ENCODE measurements at places on chromosomes 4 and X. TPM values are rescaled to one million over a fixed set of nuclear protein-coding genes. Genes with fewer than 3 reads are reported as not detected.
A peak's percentile ranks its signal among the peaks of the same experiment; 100 is the strongest.

- peak; percentile 47 for DNase-seq
Observed at GRCh38 chrX:349196-349595, 30.6 kb upstream of the GTPBP6 start.

DNA sequence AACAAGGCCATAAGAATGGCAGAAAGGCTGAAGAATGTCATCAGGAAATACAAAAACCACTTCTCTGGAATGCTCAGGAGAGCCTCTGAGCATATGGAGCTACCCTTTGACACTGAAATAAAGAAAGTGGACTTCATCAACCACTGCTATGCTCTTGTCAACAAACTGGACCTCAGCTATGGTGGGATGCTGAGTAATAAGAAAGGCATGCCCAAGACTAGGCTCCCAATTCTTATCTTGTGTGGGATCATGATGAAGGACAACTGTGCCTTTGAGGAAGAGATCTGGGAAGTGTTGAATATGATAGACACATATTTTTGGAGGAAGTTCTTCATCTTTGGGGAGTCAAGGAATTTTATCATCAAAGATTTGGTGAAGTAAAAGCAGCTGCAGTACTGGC, 86.9 kb upstream of the MAGEB16 start:
- no peak for DNase-seq

- no peak for DNase-seq
Observed at GRCh38 chrX:11429538-11430085, 136.4 kb downstream of the AMELX start.

GRCh38 chrX:54926978-54927377, 6.4 kb downstream of the TRO start:
- no peak for DNase-seq

GRCh38 chr4:147830987-147831386, 99.1 kb downstream of the ARHGAP10 start:
- DNase-seq: no peak

- no peak for DNase-seq
Observed at GRCh38 chr4:37383579-37384229, 139.2 kb downstream of the NWD2 start.

DNA sequence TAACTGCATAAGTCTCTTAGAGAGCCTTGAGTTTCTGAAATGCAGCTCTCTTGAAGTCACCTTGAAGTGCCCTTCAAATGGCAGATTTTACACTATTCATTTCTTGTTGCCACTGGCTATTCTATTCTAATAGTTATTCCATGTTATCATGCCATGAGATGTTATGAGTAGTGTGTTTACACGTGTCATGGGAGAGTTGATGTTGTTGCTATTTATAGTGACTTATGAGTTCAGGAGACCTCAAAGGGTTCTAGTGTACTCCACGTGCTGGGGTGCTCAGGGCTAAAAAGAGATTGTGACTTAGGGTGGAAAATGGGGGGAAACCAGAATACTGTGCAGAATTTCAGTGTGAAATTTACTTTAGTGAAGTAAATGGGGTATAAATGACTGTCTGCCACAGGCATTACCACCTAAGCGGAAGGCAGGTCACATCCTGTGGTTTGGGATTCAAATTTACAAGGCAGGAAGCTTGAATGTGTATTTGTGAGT, 77.1 kb upstream of the SLC4A4 start:
- no peak for DNase-seq

DNA sequence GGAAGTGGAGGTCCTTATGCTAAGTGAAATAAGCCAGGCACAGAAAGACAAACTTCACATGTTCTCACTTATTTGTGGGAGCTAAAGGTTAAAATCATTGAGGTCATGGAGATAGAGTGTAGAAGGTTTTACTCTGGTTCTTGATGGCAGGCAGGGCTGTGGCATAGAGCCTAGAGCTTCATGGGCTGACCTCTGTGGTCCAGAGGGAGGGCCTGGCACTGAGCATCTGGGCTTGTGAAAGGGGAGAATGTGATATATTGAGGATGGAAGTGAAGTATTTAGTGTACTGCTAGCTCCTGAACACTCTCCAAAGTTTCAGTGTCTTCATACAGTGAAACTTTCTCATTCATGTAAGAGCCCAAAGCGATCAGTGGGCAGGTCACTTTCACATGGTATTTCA, 71.3 kb upstream of the ANXA3 start:
- no peak for DNase-seq

DNA sequence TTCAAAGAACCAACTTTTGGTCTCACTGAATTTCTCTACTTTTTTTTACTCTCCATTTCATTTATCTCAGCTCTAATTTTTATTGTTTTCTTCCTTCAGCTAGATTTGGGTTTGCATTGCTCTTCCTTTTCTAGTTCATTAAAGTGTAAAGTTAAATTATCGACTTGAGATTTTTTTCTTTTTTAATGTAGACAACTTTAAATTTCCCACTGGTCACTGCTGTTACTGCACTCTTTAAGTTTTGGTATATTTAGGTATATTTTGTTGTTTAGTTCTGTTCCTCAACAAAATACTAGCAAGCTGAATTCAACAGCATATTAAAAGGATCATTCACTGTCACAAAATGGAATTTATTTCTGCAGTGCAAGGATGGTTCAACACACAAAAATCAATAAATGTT, 572.0 kb upstream of the DIAPH2 start:
- no peak for DNase-seq

DNA sequence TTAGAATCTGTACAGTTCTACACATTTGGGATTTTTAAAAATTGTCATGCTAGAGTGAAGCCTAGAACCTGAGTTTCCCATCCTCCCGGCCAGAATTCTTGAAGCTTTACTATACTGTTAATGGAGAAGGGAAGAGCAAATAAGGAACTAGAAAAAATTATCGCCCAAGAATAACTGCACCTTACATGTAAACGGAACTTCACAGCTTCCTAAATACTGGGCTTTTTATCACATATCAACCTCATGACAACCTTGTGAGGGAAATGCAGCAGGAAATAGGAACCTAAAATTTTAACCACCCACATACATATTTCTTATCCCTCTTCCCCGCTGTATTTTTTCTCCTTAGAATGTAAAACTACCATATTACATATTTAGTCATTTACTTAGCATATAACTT, 19.3 kb downstream of the ARHGEF9 start:
- no peak for DNase-seq

DNA sequence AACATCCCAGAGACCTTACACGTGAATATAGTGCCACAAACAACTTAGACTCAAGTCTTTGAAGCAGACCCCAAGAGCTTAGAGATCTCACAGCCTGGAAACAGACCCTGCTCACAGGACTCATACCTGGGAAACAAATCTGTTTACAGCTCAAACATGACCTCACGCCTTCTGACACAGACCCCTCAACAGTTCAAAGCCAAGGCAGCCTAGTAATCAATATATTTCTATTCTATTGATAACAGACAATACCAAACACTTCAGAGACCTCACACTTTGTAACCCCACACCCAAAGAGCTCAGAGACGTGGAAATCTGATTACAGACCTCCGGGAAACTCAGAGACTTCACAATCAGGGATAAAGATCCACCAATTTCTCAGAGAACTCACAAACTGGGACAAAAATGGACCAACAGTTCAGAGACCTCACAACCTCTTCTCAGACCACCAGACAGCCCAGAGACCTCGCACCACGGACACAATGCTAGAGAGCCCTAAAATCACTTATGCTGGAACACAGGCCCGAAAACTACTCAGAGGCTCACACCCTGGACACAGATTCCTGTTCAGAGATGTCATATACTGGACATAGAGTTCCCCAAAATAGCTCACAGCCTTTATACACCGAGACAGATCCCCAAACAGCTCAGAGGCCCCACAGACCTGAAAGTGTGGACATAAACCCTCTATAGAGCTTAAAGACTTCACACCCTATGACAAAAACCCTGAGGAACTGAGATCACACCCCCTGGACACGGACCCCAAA, 14.8 kb downstream of the SUV39H1 start:
- no peak for DNase-seq

GRCh38 chr4:158130204-158130603, 42.6 kb downstream of the GASK1B start:
- DNase-seq: no peak

DNA sequence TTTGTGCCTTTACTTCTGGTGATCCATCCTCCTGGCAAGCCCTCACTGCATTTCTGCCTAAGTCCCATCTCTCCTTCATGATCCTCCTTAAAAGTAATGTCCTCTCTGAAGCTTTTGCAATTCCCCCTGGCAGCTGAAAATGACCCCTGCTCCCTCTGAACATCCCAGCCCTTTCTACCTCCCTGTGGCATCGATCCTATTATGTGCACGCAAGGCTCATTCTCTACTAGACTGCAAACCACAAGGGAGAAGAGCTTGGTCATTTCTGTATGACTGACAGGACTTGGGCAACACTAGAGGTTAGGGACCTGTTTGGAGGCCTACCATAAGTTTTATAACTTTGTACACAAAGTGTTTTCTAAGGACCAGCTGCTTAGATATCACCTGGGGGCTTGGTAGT, 50.8 kb upstream of the RAP2C start:
- no peak for DNase-seq

DNA sequence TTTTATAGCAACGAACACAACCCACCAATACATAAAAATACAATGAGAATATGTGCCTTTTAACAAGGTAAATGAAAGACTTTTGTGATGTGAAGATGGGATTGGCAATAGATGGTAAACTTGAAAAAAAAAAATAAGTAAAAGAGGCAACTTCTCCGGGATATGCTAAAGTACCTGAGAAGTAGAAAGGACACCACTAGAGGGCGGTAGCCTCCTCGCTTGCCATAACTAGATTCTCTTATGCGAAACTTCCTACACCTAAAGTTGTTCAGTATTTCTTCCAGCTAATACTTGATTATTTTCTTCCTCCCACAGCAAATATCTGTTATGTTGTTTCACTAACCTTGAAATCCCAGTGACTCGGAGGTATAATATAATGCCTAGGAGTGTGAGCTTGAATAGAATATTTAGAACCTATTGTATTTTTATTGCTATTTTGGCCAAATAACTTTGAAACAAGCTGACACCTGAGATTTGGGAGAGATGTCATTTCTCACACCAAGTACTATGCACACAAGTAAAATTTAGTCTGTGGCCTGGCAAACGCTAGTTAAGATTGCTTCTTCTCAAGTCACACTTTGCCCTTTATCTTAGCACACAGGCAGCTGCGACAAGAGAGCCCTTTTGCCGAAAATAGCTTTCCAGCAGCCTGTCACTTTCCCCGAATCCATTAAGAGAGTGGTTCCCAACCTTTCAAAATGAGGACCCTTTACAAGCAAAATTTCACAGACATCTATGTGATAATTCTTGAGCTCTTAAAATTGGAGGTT, 44.9 kb upstream of the PDLIM5 start:
- DNase-seq: peak; percentile 89

DNA sequence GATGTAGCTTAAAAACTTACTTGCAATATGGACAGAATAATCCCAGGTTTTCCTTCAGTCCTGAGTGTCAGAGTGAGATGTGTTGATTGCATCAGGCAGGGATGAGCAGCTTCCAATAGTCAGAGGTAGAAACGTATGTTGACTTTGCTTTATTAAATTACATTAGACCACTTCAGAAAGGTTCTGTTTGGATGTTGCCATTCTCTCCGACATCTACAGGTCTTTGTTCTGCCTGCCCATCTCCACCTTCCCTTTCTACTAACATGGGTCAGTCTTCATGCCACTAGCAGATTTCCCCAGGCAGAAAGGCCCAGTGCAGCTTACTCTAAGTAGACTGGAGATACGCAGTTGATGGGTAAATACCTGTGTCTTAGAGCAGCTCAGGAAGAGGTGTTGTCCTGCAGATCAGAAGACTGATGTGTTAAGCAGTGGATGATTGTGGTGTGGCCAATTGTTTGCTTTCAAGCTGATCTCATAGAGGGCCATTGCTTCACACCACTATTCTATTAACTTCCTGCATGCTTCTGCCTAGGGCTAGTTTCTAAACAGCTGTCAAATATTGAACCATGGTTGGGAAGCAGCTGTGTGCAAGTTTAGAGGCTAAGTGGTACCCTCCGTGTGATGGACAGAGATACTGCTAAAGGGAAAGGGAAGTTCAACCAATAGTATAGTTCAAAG, 1.8 kb downstream of the FRMPD4 start:
- no peak for DNase-seq

- DNase-seq: no peak
Observed at GRCh38 chr4:77671051-77671450, 65.4 kb downstream of the CXCL13 start.

DNA sequence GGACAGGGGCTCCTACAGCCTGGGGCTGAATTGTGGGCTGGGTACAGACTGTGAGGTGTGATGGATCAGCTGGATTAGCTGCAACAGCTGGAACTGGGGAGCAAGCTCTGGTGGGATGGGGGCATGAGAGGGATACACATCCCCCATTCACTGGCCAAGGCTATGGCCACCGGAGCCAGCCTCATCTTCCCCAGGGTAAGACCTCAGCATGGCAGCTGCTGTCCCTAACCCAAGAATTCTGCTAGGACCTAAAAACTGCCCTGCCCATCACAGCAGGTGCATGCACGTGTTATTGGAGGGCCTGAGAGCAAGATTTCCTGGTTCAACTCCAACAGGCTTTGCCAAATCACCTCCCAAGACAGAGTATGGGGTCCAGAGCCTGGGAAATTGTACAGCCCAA, 258.6 kb upstream of the AGTR2 start:
- no peak for DNase-seq

- no peak for DNase-seq
Observed at GRCh38 chrX:16491461-16491860, 158.5 kb upstream of the S100G start.

DNA sequence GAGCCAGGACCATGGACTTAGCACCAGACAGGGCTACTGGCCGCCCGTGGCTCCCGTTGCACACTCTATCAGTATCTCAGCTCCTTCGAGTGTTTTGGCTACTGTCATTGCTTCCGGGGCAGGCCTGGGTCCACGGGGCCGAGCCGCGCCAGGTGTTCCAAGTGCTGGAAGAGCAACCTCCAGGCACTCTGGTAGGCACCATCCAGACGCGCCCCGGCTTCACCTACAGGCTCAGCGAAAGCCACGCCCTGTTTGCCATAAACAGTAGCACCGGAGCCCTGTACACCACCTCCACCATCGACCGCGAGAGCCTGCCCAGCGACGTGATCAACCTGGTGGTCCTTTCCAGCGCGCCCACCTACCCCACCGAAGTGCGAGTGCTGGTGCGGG, 1.6 kb downstream of the FAT4 start:
- DNase-seq: no peak

GRCh38 chr4:87717276-87718031, 67.4 kb downstream of the DMP1 start:
- DNase-seq: no peak

The ADH7 gene
- total RNA-seq: not detected

The CHRDL1 gene
- 192 TPM for total RNA-seq

The FAAH2 gene
- 22.2 TPM for total RNA-seq

The TRIM75 gene
- not detected for total RNA-seq

The RNF175 gene
- total RNA-seq: not detected

The PPP1R2C gene
- total RNA-seq: not detected

The SH3BGRL gene
- 359 TPM for total RNA-seq

The SLC25A4 gene
- total RNA-seq: 120 TPM

The KDM6A gene
- total RNA-seq: 20.3 TPM

The SRPK3 gene
- 4.6 TPM for total RNA-seq

The TRO gene
- 19.9 TPM for total RNA-seq

The FAM13A gene
- 46.7 TPM for total RNA-seq

The HS6ST2 gene
- 0.28 TPM for total RNA-seq

All from sigmoid colon (tissue), 7 donors.